ENCODE measurements at places on chromosomes 6 and 20.
A peak's percentile ranks its signal among the peaks of the same experiment; 100 is the strongest.

GRCh38 chr6:70045413-70045812 is 179.1 kb downstream of the COL19A1 start:
- no peak for DNase-seq

GRCh38 chr6:2695454-2696095 is 55.1 kb downstream of the MYLK4 start:
- DNase-seq: no peak

GRCh38 chr20:64036346-64037198 is 590 bp downstream of the C20orf204 start:
- no peak for DNase-seq

DNA sequence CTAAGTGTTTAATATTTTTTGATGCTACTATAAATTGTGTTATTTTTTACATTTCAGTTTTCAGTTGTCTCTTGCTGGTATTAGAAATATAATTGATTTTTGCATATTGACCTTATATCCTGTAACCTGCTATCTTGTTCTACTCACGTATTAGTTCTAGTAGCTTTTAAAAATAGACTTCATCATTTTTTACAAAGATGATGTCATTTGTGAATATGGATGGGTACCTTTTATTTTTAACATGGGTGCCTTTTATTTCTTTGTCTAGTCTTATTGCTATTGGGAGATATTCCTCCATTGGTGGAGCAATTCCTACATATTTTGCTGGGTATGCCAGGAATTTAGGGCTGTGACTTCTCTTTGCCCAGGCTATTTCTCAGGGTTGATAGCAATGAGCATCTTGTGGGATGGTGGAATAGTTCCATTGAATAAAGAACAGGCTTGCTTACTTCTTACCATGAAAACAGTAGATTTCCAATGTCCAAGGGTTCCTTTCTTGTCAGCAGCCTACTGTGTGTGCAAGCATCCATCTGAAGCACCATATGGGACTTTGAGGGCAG is 149.7 kb downstream of the CARMIL1 start:
- no peak for DNase-seq

GRCh38 chr20:1173698-1174097 is 11.1 kb downstream of the TMEM74B start:
- no peak for DNase-seq

GRCh38 chr6:97697456-97697855 is 414.4 kb upstream of the MMS22L start:
- no peak for DNase-seq

- no peak for DNase-seq
Measured at GRCh38 chr6:150770637-150771036, 94.9 kb upstream of the MTHFD1L start.

DNA sequence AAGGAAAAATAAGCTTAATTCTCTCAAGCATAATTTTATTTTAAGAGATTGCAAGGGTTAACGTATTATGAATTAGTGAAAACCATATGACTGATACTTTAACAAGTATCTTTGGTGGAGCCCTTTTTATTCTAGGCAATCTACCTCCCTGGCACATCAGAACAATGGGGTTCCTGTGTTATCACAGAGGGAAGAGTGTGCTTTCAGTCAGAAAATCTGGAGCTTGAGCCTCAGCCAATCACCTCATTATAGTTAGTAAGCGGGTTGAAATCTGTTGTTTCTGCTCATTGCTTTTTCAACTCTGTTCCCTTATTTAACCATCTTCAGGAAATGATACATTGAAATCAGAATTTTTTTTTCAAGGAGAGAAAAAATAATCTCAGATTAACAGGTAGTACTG is 391 bp downstream of the ADGRF1 start:
- DNase-seq: no peak

GRCh38 chr6:95231416-95231815 is 345.9 kb upstream of the MANEA start:
- no peak for DNase-seq

DNA sequence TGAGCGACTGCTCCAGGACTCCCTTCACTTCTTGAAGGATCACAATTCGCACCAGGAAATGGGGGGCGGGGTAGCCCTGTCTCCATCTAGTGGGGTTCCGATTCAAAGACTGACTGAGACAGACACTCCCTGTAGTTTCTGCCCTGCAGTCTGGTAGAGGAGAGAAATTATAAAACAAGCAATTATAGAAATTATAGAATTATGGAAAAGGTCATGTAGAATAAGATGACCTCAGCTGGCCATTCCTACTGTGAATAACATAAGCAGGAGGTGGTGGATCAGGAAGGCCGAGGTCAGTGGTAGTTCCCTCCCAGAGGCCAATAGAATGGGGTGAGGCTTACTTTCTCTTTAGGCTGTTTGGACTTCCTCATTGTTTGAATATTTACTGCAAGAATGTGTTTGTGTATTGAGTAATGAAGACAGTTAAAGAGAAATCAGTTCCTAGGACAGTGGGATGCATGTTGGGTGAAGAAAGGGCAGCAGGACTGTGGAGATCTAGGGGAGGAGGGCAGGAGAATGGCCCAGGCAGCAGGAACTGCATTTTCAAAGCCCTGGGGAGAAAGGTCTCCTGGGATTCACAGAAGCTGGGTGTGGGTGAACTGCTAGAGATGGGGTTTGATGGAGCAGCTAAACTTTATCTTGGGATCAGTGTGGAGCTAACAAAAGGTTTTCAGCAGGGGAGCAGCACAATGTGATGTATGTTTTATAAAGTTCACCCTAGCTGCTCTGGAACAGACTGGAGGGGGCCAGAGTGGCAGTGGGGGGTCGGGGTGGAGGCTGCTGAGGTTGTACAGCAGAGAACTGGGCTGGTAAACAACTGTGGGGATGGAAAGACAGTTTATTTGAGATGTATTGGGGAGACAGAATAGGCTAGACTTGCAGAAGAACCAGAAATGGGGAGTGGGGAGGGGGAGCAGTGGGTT is 2.1 kb downstream of the ZNF341 start:
- no peak for DNase-seq

GRCh38 chr6:56004426-56004825 is 129.0 kb upstream of the BMP5 start:
- DNase-seq: no peak

- no peak for DNase-seq
Measured at GRCh38 chr6:17632934-17633333, 32.8 kb downstream of the FAM8A1 start.

GRCh38 chr6:18216411-18216810 is 47.9 kb downstream of the DEK start:
- DNase-seq: no peak

- no peak for DNase-seq
Measured at GRCh38 chr6:157148391-157149323, 174.7 kb downstream of the TMEM242 start.

DNA sequence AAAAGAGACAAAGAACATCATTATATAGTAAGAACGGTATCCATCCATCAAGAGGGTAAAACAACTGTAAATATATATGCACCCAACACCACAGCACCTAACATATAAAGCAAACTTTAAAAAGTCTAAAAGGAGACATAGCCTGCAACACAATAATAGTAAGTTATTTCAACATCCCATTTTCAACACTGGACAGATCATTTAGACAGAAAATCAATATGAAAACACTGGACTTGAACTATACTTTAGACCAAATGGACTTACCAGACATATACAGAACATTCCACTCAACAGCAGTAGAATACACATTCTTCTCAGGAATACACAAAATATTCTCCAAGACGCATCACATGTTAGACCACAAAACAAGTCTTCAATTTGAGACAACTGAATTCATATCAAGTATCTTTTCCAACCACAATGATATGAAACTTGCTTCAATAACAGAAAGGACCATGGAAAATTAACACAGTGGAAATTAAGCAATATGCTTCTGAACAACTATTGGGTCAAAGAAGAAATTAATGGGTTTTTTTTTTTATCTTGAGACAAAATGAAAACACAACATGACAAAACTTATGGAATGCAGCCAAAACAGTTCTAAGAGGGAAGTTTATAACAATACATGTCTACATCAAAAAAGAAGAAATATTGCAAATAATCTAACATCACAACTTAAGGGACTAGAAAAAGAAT is 23.9 kb upstream of the ASF1A start:
- DNase-seq: no peak

- no peak for DNase-seq
Measured at GRCh38 chr6:156934069-156934460, 156.9 kb downstream of the ARID1B start.

- no peak for DNase-seq
Measured at GRCh38 chr20:7981374-7981773, 38.2 kb downstream of the TMX4 start.

GRCh38 chr20:48725555-48725991 is 102.2 kb downstream of the PREX1 start:
- DNase-seq: no peak

- no peak for DNase-seq
Measured at GRCh38 chr20:58312836-58313235, 3.3 kb downstream of the RAB22A start.

GRCh38 chr20:59301343-59302007 is 1.1 kb downstream of the EDN3 start:
- no peak for DNase-seq

DNA sequence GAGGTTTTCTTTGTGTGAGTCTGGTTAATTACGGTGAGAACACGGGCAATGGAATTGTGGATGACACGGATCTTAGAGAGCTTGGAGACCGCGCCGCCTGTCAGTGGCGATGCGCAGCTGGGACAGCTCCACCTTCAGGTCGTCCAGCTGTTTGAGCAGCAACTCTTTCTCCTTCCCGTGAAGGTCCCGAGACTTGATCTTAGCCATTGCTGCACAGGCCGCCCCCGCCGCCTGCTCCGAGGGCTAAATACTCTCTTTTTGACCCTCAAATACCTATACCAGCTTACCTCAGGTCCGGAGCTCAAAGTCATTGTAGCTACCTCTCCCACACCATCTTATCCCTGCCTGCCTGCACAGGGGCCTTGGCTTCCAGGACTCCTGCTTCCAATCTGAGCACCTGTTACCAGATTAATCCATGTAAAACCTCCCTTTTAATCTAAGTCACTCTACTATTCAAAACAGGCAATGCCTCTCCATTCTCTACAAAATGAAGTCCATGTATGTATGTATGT is 100.2 kb downstream of the PREP start:
- DNase-seq: no peak

DNA sequence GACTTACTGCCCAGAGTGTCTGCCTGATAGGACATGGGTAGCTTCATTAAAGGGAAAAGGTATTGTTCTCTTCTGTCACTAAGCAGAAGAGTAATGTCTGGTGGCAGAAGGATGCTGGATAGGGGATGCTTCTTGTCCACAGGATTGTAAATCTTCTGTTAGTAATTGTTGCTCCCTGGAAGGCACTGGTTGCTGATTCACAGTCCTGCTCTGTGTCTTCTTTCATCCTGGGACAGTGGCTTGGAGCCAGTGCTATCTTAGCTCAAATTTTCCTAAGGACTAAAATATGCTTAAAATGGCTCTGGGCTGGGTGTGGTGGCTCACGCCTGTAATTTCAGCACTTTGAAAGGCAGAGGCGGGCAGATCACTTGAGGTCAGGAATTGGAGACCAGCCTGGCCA is 48.0 kb downstream of the SYTL3 start:
- no peak for DNase-seq

DNA sequence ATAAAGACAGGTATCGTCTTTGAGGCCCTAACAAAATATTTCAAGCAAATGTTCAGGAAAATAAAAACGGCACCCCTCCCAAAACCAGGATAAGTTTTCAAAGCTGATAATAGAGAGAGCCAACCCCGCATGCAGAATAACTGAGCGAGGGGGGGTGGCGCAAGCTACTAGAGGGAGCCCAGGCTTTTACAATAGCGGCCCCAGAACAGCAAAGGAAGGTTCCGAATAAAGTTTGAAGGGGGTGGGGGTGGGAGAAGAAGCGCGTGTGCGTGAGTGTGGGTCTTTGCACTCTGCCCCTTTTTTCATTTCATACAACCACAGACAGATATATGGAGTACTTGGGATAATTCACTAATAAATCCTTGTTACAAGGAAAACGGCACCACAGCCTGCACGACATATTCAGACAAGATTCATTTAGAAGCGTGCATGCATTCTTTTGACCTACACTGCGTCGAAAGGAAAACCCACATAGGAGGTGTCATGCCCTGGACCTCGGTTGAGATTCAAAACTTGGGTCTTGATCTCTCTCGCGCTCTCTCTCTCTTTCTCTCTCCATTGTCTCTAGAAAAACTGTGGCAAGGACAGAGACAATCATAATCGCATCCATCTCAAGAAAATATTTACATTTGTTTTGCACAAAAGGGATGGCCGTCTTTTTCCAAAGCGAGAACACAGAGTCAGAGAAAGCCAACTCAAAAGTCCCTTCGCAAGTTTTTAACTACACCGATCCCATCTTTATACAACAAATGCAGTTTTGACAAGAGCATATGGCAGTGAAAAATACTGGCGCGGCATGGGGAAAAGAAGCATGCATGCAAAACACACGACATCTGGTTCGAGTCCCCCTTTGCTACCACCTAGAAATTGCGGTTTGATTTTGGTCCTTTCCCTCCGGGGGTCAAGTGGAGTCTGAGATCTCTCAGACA is 1.6 kb downstream of the OLIG3 start:
- no peak for DNase-seq

- no peak for DNase-seq
Measured at GRCh38 chr20:33541797-33542196, 51.9 kb downstream of the CBFA2T2 start.

GRCh38 chr6:132812255-132812732 is 2.1 kb upstream of the RPS12 start:
- peak; percentile 20 for DNase-seq

GRCh38 chr6:167116109-167116837 is 6.6 kb upstream of the CCR6 start:
- no peak for DNase-seq

DNA sequence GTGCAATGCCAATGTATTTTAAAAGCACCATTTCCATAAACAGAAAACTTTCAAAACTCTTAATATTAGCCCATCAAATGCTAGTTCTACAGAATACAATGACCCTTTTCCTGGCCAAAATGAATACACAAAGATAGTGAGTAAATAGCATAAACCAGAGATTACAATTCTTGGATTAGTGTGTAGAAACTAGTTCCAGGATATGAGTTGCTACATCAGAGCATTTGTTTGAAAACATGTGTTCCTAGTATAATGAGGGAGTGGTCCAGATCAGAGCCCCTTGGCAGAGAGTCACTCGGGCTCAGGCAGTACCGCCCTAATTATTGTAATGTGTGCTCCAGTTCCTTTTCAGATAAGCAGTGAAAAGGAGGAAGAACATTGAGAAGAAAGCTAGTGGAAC is 63.7 kb upstream of the COL21A1 start:
- no peak for DNase-seq

- DNase-seq: no peak
Measured at GRCh38 chr20:4170621-4171537, 155.5 kb upstream of the RNF24 start.

GRCh38 chr20:22819112-22819511 is 216.0 kb upstream of the SSTR4 start:
- DNase-seq: no peak

All from T-helper 1 cell (primary cell).